ENCODE measurements at places on chromosomes 6 and 20.

DNA sequence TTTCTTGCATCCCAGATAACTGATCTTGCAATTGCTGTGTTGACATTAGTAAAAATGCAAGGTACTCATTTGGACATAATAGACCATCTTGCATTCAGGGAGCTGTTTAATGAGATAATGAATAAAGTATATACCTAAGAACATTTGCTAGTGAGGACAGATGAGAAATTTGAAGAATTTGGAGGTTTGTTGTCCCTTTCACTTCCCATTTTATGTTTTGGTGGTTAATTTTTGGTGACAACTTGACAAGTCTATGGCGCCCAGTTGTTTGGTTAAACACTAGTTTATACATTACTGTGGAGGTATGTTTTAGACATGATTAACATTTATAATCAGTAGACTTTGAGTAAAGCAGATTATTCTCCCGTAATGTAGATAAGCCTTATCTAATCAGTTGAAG lies 300.2 kb upstream of the SYNCRIP start:
- DNase-seq = no peak

DNA sequence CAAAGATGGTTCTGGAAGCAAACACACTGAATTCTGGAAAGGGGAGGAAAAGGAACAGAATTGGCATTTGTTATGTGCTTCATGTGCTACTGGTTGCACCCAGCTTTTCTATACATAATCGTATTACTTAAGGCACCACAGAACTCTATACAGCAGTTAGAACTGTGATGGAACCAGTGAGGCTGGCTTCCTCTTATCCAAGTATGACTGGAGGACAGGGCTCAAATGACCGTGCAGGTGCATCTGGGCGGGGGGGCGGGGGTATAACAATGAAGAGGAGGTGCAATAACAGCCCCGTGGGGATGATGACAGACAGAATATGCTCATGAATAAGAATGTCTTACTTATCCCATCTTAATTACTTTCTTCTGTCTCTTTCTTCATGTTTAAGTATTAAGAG lies 144.2 kb downstream of the BTBD9 start:
- DNase-seq = no peak

- DNase-seq = no peak
These were observed 148.2 kb downstream of the ERMARD start for GRCh38 chr6:169899481-169900145.

DNA sequence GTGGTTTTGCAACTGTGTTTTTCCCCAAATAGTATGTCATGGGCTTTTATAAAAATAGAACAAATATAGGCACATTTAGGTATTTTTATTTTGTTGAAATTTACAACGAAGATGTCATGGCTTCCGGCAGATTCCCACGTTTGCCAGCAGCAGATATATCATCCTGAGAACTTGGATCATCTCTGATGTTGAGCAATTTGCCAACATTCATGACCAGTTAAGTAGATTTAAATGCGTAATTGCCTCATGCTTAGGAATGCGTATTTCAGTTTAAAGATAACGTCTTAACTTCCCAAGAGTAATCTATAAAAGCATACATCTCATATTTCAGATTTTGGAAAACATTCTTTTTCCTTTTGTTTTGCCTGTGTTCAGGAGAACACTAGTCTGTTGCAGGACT lies 457.8 kb downstream of the QKI start:
- no peak for DNase-seq

DNA sequence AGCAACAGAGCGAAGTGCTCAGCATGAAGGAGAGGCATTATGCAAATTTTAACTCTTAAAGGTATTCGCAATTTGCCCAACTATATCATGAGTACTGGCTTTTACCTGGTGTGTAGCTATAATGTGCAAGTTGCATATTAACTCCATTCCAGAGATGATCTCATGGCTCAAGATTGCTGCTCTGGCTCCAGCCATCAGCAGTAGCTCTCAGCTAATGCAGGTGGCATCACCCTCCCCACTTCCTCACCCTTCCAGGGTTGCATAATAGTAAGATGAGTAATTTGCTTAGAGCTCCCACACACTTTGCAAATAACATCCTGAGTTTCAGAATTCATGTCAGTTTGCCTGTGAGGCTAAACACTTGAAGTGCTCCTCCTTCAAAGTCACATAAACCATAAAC lies 15.9 kb upstream of the PCSK2 start:
- no peak for DNase-seq

DNA sequence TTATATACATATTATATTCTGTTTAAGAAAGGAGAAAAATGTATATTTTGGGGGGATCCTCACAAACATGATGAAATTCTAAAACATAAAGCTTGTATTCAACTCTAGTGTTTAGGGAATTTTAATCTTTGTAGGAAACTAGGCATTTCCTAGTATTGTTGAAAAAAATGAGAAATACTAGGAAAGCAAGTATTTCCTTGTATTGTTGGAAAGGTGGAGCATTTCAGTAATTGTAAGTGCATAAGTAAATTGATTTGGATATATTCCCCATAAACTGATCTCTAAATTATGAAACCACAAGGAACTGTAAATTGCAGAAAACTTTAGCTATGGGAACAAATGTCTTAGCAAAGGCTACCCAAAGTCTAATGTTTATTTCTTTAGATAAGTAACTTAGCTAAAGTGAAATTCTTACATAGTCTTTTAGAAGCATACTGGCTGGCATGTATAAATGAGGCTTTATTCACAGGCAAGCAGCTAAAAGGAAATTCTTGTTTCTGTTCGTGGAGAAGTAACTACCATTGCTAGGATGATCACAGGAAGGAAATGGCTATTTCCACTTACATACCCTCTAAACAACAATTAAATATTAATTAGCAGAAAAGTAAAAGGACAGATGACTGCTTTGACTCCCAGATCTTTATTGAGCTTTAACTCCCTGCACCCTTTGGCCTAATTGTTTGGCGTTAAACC lies 19.9 kb upstream of the NRN1 start:
- no peak for DNase-seq

DNA sequence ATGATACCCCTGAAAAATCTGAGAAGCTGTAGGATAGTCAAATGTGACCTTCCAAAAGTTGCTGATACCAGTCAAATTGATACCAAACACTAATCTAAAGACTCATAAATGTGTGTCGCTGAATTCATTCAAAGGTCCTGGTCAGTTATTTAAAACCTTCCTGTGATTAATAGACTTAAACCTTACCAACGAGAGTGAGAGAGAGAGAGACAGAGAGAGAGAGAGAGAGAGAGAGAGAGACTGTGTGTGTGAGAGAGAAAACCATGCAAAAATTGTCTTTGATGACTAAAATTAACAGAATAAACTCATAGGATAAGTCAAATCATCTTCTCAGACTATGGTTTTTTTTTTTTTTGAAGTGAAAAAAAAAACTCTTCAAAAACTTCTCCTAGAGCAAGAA lies 370.9 kb upstream of the HS3ST5 start:
- no peak for DNase-seq

- peak; percentile 92 for DNase-seq
These were observed 5.3 kb downstream of the OARD1 start for GRCh38 chr6:41066867-41067304.

DNA sequence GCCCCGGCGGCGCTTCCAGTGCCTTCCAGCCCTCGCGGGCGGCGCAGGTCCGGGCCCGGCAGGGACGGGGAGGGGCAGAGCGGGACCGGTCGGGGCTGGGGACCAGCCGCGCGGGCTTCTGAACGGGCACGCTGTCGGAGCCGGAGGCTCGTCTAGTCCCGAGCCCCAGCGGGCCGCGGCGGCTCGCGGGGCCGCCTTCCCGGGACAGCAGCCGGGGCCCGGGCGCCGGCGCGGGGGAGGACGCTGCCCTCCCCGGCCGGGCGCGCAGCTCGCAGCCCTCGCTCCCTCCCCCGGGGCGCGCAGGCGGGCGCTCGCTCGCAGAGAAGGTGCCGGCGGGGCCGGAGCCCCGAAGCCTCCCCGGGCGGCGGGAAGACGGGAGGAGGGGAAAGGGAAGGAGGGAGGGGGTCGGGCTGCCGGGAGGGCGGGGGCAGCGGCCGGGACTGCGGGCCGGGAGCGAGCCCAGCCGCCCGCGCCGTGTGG lies 696 bp upstream of the SIRPA start:
- peak; percentile 75 for DNase-seq

- DNase-seq = no peak
These were observed 38.9 kb downstream of the EYS start for GRCh38 chr6:65667916-65668656.

- no peak for DNase-seq
These were observed 135.3 kb downstream of the ARID1B start for GRCh38 chr6:156912431-156912830.

DNA sequence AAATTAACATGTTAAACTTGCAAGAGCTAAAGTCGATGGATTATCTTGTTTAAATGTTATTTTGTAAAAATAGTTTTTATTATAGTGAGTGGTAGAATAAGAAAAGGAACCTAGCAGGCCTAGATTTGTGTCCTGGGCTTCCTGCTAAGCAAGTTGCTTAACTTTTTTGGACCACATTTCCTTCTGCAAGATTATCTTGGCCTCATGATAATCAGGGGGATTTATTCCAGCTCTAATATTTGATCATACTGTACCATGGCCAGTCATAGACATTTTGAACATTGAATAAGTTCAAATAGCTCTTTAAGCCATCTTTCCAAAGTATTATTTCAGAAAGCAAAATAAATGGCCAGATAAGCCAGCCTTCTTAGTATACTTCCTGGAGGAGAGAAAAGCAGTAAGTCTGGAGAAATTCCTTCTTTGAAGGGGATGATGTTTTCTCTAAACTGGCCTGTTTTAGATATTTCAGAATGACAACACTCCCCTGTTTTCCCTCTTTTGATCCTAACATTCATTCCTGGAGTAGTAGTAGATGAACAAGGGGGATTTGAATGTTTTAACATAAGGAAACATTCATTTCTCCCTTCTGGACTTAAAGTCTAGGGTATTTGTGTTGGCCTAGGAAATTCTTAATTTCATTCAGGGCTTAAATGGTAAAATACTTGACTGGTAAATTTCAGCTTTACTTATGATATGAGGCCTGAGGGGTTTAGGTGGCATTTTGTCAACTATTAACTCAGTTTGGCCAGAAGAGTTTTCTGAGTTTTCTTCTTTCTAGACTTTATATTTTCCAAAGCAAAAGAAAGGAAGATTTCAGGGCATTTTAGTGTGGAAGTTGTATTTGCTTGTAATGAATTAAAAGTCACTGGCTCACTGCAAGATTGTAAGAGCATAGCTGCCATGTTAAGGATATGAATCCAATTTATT lies 108.8 kb upstream of the SCGN start:
- DNase-seq = no peak
